ENCODE measurements at places on chromosomes 1 and 21.

DNA sequence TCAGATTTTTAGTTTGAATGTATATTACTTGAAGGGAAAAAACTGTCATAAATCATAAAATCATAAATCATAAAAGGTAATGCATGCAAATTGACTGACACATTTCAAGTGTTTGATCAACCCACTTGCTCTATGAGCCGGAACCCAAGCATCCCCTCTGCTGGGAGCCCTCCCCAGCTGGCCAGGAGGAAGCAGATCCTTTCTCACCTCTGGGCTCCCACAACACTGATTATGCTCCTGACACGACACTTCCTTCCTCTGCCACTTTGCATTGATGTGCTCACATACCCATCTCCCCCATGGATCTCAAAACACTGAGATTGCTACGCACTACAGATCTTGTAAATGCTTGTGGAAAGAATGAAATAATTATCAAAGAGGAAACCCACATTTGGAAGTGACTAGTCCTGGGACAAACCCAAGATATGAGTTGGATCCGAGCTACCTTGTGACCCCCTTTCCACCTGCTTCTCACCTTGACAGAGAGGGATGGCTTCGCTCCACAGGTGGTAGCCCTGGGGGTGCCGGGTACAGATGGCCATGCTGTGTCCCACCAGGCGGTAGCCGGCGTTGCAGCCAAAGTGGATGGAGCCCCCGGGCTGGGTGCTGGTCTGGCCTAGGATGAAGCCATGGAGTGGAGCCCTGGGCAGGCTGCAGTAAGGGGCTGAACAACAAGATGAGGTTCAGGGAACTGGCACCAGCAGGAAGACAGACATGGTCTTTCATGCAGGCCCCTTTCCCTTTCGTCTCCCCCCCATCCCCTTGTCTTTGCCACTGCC lies 104.6 kb downstream of the ZSCAN20 start:
- DNase-seq, result no peak

DNA sequence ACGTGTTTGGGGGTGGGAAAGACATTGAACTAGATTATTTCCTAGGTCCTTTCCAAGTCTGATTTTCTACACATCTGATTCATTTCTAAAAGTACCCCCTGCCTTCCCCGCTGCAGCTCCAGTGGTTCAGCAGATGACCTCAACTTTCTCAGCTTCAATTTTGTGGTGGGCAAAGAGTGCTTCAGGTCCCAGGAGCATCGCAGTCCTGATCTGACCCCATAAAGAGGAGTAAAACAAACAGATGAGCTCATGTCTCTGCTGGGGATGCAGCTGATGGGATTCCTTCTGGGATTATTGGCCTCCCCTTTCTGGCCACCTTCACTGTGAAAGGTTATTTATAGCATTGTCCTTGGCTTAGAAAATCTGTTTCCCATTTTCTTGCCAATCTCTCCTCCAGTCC lies 337.0 kb upstream of the PLXNA2 start:
- DNase-seq, result no peak

- no peak for DNase-seq
Measured at GRCh38 chr1:58763214-58763613, 20.6 kb downstream of the JUN start.

DNA sequence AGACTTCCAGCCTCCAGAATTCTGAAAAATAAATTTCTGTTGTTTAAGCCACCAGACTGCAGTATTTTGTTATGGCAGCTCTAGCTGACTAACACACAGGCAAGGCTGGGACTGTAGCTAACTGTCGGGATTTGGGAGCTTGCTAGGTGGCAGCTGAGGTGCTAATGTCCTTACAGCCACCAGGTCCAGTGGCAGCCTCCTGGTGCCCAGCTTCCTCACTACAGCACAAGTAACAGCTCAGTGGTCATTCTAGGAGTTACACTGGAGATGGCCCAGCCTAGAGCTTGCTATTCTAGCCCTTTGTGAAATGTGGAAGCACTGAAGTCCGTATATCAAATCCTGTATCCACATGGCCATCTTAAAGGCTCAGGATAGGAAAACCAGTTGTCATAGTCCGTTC lies 4.3 kb upstream of the C1orf115 start:
- DNase-seq, result no peak

DNA sequence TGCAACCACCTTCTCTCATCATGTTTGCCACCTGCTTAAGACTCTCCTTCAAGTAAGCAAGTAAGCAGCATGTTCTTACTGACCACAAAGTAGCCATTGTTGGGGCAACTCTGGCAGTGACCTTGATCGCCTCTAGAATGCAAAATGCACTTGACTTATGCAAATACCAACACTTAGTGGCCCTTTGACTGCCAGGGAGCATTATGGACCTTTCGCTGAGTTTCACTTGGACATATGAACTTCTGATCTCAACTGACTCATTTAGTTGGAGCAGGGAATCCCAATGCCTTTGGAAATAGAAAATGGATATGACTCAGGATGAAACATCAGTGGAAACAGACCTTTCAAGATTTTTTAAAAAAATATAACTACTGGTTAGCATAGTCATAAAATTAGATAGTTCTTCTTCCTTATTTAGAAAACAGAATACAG lies 6.1 kb upstream of the PLA2G5 start:
- DNase-seq, result no peak

DNA sequence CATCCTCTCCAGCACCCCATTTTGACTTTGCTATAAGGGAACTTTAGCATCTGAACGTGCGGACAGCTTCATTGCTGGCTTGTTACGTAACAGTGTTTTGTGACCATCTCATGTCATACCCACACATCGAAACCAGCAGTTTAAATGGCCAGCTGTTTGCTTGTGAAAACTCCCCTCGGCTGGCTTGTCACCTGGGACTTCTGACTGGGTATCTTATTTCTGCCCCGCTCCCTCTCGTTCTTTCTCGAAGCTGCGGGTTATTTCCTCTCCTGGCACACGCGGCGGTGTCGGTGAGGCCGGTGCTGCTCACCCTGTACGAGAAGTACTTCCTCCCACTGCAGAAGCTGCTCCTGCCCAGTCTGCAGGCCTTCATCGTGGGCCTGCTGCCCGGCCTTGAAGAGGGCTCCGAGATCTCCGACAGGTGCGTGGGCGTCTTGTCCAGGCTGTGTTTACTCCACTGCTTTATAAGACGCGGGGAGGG lies 43.5 kb downstream of the DOP1B start:
- DNase-seq, result no peak

DNA sequence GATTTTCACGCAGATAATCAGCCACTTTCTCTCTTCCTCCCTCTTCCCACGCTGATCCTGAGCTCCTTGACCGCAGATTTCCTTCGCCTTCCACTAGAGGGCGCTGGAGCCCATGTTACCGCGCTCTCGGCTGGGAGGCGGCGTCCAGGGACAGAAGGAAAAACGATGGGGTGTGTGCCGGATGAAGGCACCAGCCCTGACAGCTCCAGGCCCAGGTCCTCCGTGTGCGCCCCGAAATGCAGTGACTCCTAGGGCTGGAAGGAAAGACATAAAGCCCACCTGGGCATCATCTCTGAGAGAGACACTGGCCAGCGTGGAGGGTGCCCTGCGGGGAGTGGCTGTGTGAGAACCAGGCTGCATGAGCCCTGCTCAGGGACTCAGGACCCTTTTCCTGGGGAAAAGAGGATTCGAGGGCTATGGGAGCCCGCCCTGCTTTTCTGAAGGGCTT lies 44.9 kb upstream of the CYP2J2 start:
- peak; percentile 83 for DNase-seq

DNA sequence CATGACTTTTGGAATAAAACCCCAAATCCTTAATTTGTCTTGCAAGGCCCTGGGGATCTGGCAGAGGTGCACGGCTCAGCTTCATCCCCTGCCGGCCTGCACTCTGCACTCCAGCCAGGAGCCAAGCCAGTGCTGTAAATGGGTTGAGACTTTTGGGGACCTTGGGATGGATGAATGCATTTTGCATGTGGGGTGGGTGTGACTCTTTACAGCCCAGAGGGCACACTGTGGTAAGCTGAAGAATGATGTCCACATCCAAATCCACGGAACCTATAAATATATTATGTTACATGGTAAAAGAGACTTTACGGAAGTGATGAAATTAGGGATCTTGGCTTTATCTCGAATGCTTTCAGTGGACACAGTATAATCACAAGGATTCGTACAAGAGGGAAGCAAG lies 177.8 kb downstream of the EDEM3 start:
- no peak for DNase-seq

GRCh38 chr1:200890818-200891773 lies 3.6 kb upstream of the INAVA start:
- DNase-seq, result peak; percentile 70

- DNase-seq, result no peak
Measured at GRCh38 chr1:32748348-32748747, 45.8 kb upstream of the SYNC start.

DNA sequence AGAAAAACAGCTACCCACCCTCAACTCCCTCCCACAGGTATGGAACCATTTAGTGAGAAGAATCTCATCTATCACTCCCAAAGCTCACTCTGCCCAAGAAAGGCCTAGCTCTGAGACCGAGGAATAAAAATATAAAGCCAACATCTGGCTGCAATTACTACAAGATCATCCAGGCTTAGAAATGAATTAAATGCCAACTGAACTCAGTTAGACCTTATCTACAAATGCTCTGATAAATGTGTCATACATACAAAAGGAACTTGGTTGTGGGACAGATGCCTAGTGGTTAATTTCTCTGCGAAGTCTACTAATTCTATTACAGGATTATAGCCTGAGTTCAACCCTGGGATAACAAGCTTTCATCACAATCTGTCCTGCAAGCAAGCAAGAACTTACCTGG lies 6.7 kb downstream of the ADIPOR1 start:
- no peak for DNase-seq

- no peak for DNase-seq
Measured at GRCh38 chr1:233897325-233898162, 6.9 kb upstream of the SLC35F3 start.

DNA sequence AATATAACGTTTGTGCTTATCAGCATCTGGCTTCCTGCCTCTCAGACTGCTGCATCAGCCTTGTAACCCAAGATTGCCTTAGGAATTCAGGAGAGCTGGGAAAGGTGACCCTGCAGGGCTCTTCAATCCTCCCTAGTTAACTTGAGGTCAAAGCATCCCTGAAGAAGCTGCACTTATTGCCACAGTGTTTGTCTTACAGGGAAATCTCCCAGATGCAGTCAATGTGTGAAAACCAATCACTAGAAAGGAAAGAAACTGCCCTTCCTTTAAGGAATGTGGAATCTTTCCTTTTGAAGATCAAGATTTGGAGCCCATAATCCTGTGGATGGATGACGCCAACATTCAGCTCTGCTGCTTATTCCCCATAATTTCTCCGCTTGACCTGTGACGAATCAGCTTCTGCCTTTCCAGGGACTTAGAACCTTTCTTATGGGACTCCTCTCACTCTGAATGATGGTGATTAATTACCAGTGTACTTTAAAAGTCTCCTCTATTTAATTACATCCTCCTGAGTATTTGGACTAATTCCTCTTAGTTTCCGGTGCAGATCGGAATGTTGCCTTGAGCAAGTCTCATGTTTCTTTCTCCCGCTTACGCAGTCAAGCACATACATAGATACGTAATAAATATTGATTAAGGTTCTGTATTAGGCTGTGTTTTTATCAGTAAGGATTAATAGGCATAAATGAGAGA lies 14.4 kb downstream of the ADAMTS5 start:
- no peak for DNase-seq

GRCh38 chr1:117268535-117269455 lies 58.1 kb upstream of the VTCN1 start:
- no peak for DNase-seq

DNA sequence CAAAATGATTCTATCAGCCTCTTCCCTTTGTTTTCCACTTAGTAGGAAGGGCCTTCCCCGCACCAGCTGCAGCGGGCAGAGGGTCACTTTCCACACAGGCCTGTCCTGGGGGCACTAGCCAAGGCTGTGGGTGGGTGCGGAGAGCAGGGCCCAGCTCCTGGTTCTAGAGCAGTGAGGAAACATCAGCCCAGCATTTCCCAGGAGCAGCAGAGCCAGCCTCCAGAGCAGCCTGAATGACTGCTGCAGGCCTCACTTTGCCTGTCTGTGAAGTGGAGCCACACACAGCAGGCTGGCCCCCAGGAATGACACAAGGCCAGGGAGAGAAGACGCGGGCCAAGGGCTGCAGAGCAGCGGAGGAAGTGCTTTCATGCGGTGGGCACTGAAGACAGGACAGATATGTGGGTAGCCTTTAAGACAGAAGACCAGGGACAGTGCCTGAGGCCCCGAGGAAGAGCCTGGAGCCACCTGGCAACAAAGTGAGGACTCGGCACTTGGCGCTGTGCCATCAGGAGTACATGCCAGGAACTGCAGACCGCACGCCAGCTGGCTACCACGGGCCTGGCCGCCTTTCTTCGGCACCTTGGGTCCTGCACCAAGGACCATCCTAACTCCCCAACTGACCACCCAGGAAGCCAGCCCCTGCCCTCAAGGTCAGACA lies 42.0 kb downstream of the ACOT7 start:
- no peak for DNase-seq

- DNase-seq, result no peak
Measured at GRCh38 chr1:180150982-180151381, 3.7 kb upstream of the QSOX1 start.

GRCh38 chr1:57832612-57833011 lies 408.8 kb upstream of the DAB1 start:
- DNase-seq, result peak; percentile 1

- DNase-seq, result peak; percentile 47
Measured at GRCh38 chr1:119582801-119583200, 65.3 kb downstream of the ZNF697 start.

DNA sequence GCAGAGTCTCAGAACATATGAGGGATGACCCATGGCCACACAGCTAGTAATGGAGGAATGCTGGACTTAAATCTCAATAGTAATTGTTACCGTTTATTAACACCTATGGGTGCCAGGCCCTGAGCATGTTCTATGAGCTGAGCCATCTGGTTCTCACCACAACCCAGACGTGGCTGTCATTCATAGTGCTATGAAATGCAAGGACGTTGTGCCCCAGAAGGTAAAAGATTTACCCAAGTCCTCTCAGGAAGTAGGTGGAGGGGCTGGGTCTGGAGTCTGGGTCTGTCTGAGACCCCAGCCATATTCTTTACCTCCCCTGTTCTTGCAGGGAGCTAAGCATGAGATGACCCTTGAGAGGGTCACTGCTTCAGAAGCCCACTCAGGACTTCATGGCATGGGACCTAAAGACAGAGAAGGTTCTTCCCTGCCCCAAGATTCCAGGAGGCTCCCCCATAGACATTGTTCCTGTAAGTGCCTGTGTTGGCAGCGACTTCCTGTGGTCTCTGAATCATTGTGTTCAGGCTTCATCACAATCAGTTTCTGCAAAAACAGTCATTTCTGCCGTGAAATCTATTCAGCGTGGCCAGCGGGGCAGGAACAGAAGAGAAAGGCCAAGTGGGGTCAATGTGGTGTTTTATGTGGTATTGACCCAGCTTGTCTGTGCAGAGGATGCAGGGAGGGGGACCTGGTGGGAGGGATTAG lies 475.4 kb downstream of the PTPRU start:
- DNase-seq, result no peak

- no peak for DNase-seq
Measured at GRCh38 chr1:12573015-12573825, 44.8 kb downstream of the DHRS3 start.

GRCh38 chr1:180103819-180104218 lies 50.9 kb upstream of the QSOX1 start:
- DNase-seq, result no peak

GRCh38 chr1:92989253-92989652 lies 28.0 kb upstream of the DIPK1A start:
- no peak for DNase-seq

GRCh38 chr1:209207126-209207700 lies 376.3 kb upstream of the CAMK1G start:
- no peak for DNase-seq
